Endothelial cell of umbilical vein (primary cell): ENCODE measurements at places on chromosomes 5 and 9. TPM values are rescaled to one million over a fixed set of nuclear protein-coding genes. Genes with fewer than 3 reads are reported as not detected.

- no peak for DNase-seq
Measured at GRCh38 chr9:124813501-124814163, 36.7 kb downstream of the OLFML2A start.

GRCh38 chr9:90514877-90515276, 127.7 kb downstream of the DIRAS2 start:
- DNase-seq = no peak

The HBEGF gene
- 33.2 and 35.3 TPM in 2 replicates for total RNA-seq

DNA sequence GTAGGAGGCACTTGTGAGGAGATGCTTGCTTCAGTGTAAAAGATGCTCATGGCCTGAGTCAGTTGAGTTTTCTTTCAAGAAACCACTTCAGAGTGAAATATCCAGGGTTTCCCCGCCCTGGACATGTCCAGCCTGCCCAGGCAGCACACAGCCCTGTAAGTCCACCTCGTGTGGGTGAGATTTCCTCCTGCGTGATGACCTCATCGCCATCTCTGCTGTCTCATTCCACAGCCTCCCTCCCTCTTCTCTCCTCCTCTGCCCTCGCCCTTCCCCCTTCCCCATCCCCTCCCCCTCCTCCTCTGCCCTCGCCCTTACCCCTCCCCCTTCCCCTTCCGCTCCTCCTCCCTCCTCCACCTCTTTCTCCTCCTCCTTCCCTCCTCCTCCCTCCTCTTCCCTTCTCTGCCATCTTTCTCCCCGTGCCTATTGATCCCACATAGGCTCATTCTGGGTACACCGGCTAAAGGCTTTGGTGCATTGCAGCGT, 34.0 kb upstream of the NCS1 start:
- DNase-seq = peak; percentile 63
